ENCODE measurements at places on chromosomes 3 and 15.

DNA sequence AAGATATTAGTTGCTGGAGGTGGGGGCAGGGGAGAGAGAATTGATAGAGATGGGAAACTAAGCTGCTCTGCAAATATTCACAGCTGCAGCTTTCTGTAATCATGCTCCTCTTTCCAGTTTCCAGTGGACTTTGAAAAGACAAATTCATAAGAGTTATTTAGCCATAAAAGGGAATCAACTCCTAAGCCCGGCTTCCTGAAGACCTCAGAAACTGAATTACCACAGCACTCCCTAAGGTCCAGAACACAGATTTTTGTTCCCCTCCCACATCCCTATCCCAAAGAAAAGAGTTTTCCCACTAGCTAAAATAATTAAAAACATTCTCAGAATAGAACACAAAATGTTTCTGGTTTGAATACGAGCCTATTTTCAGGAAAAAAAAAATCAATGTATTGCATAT, 871.8 kb upstream of the NR2F2 start:
- no peaks in the 10 kb centered on the region for H3K36me3 ChIP-seq
- H3K4me1 ChIP-seq, result peaks cover 72% of the 10 kb centered on the region
- no peak for DNase-seq
- H3K27me3 ChIP-seq, result no peaks in the 10 kb centered on the region
- H3K4me3 ChIP-seq, result peak overlapping the region; percentile 10

- no peak overlapping the region for H3K4me3 ChIP-seq
- no peak overlapping the region for H3K27ac ChIP-seq
- peaks cover 50% of the 10 kb centered on the region for H3K4me1 ChIP-seq
- H3K36me3 ChIP-seq, result peaks cover 7% of the 10 kb centered on the region
These were observed 75.3 kb downstream of the HMG20A start for GRCh38 chr15:77495838-77496596.

DNA sequence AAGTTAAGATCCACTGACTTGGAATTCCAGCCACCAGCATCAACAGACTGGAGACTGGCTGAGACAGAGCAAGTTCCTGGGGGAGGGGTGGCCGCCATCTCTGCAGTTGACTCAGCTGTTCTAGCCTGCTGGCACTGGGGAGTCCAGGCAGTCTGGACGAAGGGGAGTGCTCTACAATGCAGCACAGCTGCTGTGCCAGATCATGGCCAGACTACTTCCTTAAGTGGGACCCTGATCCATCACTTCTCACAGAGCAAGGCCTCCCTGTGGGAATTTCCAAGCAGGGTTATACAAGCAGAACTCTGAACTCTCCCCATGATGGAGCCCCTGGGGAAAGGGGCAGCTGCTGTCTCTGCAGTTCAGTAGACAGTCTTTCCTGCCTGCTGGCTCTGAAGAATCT, 35.2 kb downstream of the PYGO1 start:
- H3K4me1 ChIP-seq, result peaks cover 6% of the 10 kb centered on the region
- peak; percentile 12 for DNase-seq

DNA sequence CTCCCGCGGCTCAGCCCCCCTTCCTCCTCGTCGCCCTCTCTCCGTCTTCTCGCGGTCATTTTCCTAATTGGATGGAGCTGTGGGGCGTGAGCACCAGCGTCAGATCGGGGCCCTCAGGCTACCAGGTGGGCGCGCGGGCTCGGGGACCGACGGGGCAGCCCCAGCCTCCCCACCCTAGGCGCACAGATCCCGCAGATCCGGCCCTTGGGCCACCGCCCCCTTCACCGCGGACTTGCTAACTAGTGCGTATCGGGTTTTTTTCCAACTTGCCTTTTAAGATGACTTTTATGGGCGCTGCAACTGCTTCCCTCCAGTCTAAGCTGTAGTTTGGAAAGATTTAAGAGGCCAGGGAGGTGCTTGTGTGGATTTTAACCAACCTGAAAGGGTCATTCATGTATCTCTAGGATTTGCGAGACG, 1.3 kb downstream of the ZNF710 start:
- H3K4me3 ChIP-seq, result peak overlapping the region; percentile 90
- peak overlapping the region; percentile 95 for H3K27ac ChIP-seq
- no peaks in the 10 kb centered on the region for H3K36me3 ChIP-seq
- H3K4me1 ChIP-seq, result peaks cover 82% of the 10 kb centered on the region
- peaks cover 3% of the 10 kb centered on the region for H3K27me3 ChIP-seq
- peak; percentile 44 for DNase-seq

- no peaks in the 10 kb centered on the region for H3K27me3 ChIP-seq
- peaks cover 24% of the 10 kb centered on the region for H3K4me1 ChIP-seq
- peak overlapping the region; percentile 78 for H3K27ac ChIP-seq
These were observed 550 bp upstream of the CHD2 start for GRCh38 chr15:92899601-92899947.

- no peaks in the 10 kb centered on the region for H3K36me3 ChIP-seq
- H3K27me3 ChIP-seq, result no peaks in the 10 kb centered on the region
- H3K27ac ChIP-seq, result no peak overlapping the region
- H3K4me1 ChIP-seq, result no peaks in the 10 kb centered on the region
- no peak overlapping the region for H3K4me3 ChIP-seq
These were observed 65.4 kb downstream of the SSR3 start for GRCh38 chr3:156489462-156489911.

GRCh38 chr3:12983319-12983718, 89.9 kb downstream of the IQSEC1 start:
- no peak for DNase-seq
- H3K4me1 ChIP-seq, result peaks cover 43% of the 10 kb centered on the region
- H3K36me3 ChIP-seq, result peaks cover 7% of the 10 kb centered on the region
- no peak overlapping the region for H3K4me3 ChIP-seq
- peaks cover 6% of the 10 kb centered on the region for H3K27me3 ChIP-seq

GRCh38 chr3:122727766-122728165, 47.1 kb downstream of the PARP14 start:
- H3K4me3 ChIP-seq, result no peak overlapping the region
- H3K4me1 ChIP-seq, result no peaks in the 10 kb centered on the region
- H3K27ac ChIP-seq, result no peak overlapping the region
- DNase-seq, result no peak
- H3K27me3 ChIP-seq, result no peaks in the 10 kb centered on the region

Measured in nephron progenitor cell (in vitro differentiated cells).